ENCODE measurements at places on chromosomes 16 and 17.
A peak's percentile ranks its signal among the peaks of the same experiment; 100 is the strongest.

DNA sequence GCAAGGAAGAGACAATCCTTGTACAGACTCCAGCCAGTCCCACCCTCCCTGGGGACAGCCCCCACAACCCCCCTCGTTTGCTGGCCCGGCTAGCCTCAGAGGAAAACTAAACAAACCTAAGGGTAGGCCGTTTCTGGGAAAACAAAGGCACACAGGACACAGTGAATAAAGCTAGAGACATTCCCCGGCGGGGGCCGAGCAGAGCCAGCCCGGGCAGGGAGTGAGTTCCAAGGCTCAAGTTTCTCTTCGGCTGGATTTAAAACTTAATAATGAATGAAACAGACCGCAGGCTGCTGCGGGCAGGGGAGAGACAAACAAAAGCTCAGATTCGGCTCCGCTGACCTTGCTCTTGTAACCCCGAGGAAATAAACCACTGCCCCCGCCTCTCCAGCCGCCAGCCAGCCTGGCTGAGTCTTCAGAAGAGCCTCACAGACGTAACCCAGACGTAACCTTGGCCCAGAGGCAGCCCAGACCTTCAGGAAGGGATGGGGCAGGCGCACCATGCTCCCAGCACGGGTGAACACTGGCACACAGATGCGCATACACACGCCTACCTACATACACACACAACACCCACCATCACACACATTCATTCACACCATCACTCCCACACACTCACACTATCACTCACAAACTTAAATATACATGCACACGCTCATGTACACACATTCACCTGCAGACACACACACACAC lies 216.0 kb downstream of the ZNF423 start:
- DNase-seq = peak; percentile 73

GRCh38 chr16:81843683-81844082 lies 64.6 kb downstream of the PLCG2 start:
- DNase-seq = no peak

GRCh38 chr16:47258874-47259461 lies 115.2 kb upstream of the NETO2 start:
- DNase-seq = peak; percentile 52

GRCh38 chr16:85675251-85675874 lies 13.4 kb downstream of the GINS2 start:
- DNase-seq = peak; percentile 66

GRCh38 chr17:2982854-2983253 lies 80.6 kb downstream of the OR1D5 start:
- DNase-seq = peak; percentile 62

DNA sequence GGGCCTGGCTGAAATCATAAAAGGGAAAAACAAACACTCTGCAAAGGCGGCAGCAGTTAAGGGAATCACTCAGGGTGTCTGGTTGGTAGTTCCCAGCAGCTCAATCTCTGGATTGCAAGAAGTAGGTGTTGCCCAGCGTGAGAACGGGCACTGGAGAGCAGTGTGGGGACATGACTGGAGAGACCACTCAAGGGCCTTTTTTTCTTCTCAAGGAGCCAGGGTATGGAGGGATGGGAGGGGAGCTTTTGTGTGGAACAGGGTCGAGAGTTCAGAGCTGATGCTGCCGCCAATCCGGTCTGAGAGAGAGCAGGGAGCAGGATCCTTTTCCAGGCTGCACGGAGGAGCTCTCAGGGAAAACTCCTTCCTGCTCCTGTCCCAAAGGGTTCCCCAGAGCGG lies 15.2 kb downstream of the SCNN1B start:
- no peak for DNase-seq

DNA sequence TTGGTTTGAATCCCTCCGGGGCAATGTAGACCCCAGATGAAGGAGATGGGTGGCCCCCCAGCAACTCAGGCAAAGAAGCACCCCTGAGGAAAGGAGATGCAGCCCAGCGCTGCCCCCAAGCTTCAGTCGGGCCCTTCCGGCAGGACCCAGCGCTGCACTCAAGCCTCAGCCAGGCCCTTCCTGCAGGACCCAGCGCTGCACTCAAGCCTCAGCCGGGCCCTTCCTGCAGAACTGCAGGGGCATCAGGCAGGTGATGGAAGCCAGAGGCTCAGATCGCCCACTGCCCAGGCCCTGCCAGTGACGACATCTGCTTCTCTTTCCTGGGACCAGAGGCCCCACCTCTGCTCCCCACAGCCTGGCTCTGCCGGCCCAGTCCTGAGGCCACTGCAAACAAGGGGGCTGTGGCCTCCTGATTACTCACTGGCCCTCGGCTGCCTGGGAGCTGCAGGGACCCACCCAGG lies 7.8 kb downstream of the SOX8 start:
- no peak for DNase-seq

DNA sequence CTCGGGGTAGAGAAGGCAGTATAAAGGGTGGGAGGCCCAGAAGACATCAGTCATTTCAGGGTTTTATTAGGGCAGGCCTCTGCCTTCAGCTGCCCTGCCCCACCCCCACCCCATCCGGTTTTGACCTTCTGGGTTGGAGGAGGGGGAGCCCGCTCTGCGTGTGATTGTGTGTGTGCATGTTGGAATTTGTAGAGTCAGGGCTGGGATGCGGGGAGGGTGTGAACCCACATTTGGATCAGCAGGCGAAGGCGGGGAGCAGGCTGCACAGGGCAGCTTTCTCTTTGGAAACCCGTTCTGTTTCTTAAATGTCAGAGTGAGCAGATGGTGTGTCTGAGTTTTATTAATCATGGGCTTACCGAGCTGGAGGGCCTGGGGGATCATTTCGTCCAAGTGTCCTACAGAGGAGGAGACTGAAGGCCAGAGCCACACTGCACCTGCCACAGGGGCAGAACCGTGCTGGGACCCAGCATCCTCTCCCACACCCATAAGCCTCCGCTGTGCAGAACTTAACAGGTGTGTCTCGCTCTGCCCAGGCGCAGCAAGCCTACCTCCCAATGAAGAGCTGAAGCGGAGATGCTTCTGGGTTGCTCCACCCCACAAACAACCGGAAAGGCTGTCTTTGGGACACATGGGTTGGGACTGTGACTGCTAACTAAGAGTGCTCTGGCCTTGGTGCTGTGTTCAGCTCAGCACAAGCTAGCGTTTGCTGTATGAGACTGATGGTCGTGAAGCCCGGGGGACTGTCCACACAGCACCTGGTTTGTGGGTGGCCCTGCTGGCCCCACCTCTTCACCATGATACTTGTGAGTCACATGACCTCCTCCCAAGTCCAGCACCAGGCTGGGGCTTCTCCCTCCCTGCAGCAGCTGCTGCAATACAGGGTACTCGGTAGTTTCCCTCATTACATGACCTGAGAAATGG lies 70.9 kb upstream of the GSE1 start:
- no peak for DNase-seq

GRCh38 chr17:17017343-17018014 lies 24.8 kb upstream of the MPRIP start:
- no peak for DNase-seq

DNA sequence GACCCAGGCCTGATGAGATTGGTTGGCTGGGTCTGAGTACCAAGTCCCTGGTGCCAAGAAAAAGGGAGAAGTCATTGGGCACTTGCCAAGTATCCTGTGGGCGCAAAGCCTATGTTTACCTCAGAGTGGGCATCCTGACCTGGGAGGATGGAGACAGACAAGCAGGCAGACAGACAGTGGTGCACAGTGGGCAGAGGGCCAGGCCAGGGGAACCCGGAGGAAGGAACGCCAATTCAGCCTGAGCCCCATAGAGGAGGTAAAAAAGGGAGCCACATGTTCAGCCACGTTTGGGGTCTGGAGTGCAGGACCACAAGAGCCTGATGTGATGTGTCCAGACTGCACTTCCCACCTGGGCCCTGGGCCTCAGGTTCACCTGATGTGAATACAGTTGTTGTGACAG lies 5.4 kb downstream of the PHKG2 start:
- no peak for DNase-seq

GRCh38 chr17:21358682-21359482 lies 17.3 kb upstream of the KCNJ12 start:
- peak; percentile 40 for DNase-seq

GRCh38 chr17:37674511-37674910 lies 31.3 kb upstream of the DDX52 start:
- DNase-seq = no peak

GRCh38 chr17:45171338-45172231 lies 9.9 kb downstream of the HEXIM2 start:
- DNase-seq = no peak

- DNase-seq = no peak
Observed at GRCh38 chr17:74818291-74818938, 41.3 kb downstream of the GRIN2C start.

DNA sequence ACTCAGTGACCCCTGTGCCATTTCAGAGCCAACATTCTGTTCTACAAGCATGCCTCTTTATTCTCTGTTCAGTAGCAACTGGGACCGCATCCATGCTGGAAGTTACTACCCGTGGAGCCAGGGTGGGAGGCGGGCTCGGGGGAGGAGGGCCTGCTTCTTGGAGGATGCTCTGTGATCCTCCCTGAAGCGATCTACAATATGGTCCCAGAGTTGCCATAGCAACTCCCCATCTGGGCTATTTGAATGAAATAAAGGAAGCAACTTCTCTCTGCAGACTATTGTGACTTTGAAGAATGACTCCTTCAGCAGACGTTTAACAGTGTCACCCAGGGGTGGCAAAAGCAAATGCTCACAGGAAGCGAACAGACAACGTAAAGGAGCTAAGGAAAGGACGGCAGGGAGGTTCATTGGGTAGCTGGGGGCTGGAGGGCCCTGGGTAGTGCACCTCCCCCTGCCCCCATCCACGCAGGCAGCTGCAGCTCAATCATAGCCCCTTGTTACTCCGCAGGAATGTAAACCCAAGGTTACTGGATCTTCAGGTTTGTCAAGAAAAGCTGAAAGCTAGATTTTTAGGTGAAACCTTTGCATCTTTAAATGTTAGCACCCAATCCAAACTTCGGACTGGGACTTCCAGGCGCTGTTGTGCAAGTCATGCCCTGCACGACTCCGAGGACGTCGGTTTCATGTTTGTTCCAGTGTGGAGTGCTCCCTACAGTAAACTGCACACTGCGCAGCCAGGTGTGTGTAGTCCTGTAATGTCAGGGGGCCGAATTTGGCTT lies 51.1 kb upstream of the MEAK7 start:
- no peak for DNase-seq

GRCh38 chr16:47967374-47967773 lies 188.4 kb downstream of the ABCC12 start:
- no peak for DNase-seq

DNA sequence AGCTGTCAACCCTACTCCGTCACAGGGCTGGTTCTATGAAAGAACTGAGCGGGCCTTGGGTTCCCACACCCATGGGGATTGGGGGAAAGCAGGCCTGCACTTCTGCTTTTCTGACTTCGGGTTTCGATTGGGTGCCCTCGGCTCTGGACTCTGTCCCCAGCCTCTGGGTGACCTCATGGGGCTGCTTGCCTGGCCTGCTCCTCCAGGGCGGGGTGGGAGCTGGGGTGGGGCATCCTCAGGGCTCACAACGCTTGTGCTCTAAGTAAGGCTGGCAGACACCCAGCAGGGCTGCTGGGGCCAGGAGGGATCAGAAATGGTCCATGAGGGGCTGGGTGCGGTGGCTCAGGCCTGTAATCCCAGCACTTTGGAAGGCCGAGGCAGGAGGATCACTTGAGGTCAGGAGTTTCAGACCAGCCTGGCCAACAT lies 19.2 kb downstream of the ARHGAP27 start:
- DNase-seq = no peak

DNA sequence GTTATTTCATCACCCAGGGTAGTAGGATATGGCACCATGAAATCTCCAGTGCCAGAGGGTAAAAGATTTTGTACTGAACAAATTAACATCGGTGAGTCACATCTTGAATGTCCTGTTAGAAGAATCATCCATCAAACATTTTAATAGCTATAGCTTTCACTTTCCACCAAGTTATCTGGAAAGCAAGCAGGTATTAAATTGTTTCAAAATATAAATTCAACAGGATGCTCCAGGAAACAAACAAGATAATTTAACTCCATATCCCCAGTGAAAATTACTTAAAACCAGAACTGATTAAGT lies 2.4 kb downstream of the VEZF1 start:
- DNase-seq = peak; percentile 44

DNA sequence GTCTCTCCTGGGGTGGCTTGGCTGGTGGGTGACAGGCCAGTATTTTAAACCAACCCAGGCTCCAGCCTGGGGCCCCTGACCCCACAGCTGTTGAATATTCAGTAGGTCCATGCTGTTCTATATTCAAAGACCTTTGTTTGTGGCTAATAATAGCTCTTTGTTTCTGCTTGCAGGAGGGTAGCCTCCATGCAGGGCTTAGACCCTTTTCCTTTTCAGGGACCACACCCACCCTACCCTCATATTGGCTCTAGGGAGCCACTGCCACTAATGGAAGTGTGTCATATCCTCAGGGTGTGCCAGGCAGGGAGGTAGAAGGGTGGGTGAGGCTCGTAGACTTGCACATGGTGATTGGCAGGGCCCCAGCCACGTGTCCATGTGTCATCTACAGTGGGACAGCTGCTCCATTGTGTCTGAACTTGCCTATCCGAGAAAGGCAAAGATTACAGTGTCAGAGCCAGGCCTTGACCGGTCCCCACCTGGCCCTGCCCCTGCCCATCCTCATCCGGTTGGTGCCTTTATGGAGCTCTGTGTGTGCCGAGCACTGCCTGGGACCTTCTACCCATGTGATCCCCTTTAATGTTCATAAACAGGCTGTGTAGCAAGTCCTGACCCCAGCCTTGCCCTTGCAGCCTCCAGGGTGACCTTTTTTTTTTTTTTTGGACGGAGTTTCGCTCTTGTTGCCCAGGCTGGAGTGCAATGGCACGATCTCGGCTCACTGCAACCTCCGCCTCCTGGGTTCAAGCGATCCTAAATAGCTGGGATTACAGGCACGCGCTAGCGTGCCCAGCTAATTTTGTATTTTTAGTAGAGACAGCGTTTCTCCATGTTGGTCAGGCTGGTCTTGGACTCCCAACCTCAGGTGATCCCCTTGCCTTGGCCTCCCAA lies 22.1 kb downstream of the TMC7 start:
- DNase-seq = peak; percentile 12

DNA sequence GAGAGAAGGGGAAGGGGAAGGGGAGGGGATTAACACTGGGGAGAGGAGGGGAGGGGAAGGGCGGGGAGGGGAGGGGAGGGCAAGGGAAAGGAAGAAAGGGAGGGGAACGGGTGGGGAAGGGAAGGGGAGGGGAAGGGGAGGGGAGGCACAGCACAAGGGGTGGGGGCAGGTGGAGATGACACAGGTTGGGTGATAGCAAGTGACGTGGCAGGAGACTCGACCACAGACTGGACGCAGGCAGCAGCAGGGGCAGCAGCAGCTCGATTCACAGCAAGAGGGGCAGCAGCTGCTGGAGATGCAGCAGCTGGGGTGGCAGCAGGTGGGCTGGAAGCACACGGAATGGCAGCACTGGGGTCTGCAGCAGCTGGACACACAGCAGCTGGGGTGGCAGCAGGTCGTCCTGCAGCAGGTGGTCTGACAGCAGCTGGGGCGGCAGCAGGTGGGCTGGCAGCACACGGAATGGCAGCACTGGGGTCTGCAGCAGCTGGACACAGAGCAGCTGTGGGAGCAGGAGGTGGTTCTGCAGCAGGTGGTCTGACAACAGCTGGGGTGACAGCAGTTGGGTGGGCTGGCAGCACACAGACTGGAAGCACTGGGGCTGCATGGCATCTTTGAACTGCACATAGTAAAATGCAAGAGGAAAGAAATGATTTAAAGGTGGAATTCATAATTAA lies at the start of gene KRTAP4-16:
KRTAP4-16 (minus strand) TSS at position 624 of the 674 bp plus-strand sequence; CDS start at position 624, 0 bp downstream.
- no peak for DNase-seq

GRCh38 chr17:79314617-79315357 lies 240.2 kb downstream of the ENGASE start:
- DNase-seq = no peak
